ENCODE measurements at places on chromosomes 1 and 21.
A peak's percentile ranks its signal among the peaks of the same experiment; 100 is the strongest.

DNA sequence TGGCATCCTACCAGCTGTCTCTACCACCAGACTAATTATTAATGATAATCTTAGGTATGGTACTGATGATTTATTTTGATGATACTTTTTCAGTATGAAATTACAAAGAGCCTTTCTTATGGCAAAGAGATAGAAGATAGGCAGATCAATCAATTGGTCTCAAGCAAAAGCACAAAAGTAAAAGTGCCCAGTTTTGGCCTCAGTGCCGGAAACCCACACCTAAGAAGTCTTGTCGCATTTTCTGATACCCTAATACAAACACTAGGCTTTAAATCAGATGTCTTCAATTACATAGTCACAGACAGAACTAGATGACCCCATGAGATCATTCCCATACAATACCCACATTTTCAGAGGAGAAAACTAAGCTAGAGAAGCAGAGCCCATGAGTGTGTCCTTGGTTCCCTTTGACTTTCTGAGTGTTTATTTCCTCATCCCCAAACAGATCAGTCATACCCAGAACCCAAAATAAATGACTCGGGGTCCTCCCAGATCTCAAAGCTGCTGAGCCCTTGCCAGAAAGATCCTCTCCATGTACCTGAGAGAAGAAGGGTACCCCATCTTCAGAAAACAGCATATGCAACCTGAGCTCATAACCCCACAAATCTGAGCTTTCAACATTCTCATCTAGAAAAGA lies 7.7 kb downstream of the ITPKB start:
- no peak for DNase-seq

GRCh38 chr1:85396194-85396593 lies 68.8 kb downstream of the DDAH1 start:
- no peak for DNase-seq

DNA sequence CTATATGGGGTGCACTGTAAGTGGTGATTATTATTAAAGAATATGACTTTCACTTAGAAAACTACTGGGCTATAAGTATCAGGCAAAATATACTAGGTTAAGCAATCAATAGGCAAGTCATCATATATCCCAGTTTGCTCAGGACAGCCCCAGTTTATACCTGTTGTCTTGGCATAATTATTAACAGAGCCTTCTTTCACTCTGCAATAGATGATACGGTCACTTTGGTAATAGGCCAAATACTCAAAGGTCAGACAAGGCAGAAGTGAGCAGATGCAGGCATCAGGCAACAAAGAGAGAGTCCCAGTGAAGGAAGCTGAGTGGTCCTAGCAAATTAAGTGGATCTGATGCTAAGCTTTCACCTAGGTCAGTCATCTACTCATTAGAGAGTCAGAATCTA lies 599.9 kb downstream of the LMO4 start:
- no peak for DNase-seq

DNA sequence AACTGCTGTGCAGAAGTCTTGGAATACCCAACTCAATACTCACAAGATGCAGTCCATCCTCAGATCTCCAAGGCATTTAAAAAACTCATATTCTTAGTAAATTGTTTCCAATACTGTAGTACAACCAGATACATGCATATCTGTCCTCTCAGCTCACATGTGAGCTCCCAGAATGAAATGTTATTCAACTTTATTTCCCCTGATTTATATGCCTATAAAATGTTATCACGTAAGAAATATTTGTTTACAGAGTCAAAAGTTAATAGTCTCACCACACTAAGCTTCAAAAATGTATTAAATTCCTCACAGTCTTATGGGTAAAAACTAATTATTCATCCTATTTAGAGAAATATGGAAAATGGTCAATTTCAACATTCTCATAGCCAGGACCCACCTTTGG lies 56.6 kb downstream of the LTN1 start:
- no peak for DNase-seq

DNA sequence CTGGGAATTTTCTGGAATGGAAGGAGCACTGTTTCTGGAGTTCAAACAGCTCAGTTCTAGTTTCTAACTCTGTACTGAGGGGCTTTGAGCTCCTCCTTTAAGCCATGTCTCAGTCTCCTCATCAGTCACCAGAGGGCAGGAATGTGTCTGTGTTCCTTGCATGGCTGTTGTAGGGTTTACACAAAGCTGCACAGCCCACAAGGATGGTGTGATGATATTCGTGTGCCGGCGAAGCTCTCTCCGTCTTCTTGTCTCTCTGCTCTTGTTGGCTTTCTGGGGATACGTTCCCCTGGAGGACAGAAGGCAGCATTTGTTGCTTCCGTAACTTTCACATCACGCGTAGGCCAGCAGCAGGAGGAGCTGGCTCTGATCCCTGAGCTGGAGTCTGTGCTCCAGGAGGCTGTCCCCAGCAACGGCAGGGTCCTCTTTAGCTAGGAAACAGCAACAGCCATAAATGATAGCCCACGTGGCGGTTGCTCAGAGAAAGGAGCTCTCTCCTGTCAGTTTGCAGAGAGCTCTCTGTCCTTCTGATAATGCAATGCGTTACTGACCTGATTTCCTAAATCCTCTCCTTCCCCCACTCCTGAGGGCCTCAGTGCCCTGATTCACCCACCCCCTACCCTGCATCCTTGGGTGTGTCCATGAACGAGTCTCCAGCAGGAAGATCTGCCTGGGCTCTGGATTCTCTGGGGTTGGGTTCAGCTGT lies 189.2 kb upstream of the VAMP3 start:
- no peak for DNase-seq

- no peak for DNase-seq
Observed at GRCh38 chr21:44831227-44831860, 13.5 kb upstream of the SUMO3 start.

GRCh38 chr1:8866173-8866791 lies 12.2 kb downstream of the ENO1 start:
- DNase-seq: no peak

DNA sequence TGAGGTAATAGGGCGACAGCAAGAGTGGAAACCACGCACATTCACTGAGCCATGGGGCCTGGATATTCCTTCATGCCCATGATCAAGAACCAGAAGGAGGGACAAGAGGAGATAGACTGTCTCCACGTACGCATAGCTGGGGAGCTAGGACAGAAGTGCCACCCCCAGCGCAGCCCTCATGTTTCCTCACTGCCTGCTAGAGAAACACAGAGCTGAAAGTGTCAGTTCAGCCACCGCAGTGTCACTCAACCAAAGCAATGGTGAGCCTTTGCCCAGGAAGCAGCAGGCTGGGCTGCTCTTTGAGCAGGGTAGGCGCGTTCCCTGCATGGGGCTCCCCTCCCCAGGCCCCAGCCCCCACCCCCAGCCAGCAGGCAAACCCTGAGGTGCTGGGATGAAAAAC lies 68.5 kb downstream of the STUM start:
- no peak for DNase-seq

DNA sequence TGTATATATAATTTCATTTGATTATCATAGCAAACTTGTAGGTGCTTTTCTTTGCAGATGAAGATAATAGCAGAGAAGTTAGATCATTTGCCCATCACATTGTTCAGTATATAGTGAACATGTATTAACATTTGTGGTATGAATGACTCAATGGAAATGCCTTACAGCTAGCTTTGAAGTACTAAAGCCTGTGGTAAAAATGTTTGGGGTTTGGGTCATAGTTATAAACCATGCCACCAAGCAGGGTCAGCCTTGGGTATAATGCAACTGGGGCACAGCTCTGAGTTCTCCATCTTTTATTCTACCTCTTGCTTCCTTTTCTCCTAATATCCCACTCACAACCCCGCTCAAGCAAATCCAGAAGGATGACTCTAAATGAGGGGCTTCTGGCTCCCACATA lies 141.6 kb downstream of the KCNT2 start:
- peak; percentile 43 for DNase-seq

GRCh38 chr1:19596065-19596713 lies 47.9 kb upstream of the NBL1 start:
- peak; percentile 9 for DNase-seq

- no peak for DNase-seq
Observed at GRCh38 chr1:198577444-198577843, 37.0 kb upstream of the ATP6V1G3 start.

DNA sequence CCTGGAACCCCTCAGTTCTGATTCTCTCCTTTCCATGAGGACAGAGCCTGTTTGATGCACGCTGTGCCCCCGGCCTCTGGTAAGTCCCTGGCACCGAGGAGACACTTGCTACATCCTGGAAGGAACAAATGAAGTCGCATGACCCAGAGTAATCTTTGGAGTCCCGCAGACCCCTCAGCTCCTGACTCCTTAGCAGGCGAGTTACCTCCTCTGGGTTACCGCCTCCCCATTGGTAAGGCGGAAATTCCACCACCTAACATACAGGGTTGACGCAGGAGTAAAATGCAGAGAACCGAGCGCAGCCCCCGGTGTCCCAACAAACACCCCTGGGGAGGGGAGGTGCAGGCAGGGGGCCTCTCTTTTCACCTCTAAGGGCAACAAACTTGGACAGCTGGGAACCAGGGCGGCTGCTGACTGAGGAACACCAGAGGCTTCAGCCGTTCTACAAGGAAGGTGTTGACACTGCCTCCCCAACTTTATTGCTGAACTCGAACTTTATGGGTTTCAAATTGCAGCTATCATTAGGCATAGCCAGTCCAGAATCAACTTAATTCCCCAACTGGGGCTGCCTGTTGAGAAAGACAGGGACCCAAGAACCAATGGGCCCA lies 115.3 kb upstream of the IFFO2 start:
- no peak for DNase-seq

DNA sequence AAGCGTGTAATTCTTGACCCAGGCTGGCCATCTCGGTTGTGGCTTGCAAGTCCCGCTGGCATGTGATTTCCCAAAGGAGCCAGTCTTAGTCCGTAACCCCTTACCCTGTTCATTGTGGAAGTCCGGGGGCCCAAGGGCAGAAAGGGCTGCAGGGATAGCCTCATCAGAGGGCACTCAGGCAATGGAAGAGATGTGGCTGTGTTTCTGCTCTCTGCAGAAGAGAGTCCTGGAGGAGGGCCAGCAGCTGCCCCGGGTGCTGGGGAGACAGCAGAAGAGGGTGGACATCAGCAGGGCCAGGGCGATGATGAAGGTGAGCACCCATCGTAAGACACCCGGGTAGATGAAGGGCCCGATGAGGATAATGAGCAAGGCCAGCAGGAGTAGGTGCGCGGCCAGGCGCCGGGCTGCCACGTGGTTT lies 830 bp downstream of the RNF186 start:
- DNase-seq: no peak

DNA sequence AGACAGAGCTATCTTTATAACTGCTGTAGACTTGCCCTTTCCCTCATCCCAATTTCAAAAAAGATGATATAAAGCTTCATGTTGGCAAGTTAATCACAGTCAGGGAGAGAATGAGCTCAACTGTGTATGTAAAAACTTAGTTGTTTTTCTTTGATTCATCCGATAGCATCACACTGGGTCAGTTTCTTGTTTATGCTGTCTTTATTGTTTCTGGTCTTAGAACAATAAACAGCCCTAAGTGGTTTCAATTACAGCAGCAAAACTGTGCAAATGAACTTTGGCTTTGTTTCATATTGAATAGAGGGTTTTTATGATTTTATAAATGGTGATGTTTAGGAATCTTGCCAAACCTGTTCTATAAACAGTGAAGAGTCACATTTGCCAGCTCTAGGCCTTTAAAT lies 423.8 kb upstream of the CXADR start:
- no peak for DNase-seq

- DNase-seq: no peak
Observed at GRCh38 chr1:159581422-159581821, 6.2 kb upstream of the APCS start.

GRCh38 chr1:239844833-239845232 lies 246.8 kb upstream of the FMN2 start:
- DNase-seq: no peak

DNA sequence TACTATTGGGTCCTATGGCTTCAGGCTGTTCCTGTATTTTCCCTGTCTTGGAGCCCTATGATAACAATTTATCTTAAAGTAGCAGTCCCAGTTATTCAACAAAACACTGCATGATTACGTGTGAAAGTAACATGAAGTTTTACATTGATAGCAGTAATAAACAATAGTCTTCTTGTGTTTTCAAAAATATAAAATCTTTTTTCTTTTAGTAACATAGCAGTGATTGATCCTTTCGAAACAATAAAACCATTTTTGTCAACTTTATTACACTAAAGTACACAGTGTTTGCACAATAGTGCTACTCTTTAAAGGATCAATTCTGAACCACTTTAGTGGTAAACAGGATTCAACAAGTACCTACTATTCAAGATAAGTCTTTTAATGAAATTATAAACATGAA lies 90.6 kb downstream of the GPATCH2 start:
- DNase-seq: no peak

- no peak for DNase-seq
Observed at GRCh38 chr1:25760871-25761270, 39.1 kb upstream of the SELENON start.

GRCh38 chr1:185843297-185843869 lies 109.2 kb downstream of the HMCN1 start:
- DNase-seq: no peak

DNA sequence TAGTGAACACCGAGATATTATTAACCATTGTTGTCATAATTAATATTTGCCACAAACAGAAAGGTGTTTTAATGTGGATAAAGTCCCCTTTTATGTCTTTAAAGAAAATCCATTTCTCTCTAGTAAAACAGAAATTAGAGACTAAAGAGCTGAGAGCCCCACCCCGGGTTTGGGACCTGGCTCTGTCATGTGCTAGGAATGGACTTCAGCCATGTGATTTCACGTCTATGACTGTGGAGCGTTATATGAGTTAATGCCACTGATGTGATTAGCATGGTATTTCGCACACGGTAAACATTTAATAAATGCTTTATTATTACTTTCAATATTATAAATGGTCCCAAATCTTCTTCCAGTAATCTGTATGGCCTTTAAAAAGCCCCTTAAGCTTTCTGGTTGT lies 205.0 kb upstream of the NFIA start:
- DNase-seq: no peak

DNA sequence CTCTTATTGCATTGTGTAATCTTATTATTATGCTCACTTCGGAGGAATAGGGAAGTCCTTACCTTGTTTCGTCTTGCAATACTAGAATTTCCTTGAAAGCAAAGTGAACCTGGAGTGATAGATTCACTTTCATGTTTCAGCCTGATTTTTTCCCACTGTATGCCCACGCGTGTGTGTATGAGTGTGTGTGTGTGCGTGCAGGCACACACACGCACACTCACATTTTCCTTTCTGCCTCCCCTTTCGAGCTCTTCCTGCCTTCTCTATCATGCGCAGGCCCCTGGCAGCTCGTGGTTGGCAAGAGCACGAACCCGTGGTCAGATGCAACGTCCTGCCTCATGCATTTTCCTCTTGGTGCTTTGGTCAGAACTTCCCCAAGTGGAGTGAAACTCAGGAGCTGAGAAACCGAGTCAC lies at the start of gene GCSAML:
TSS of gene GCSAML (plus strand) at position 366 of the 414 bp plus-strand sequence. CDS start 58 bp downstream, outside the sequence.
- no peak for DNase-seq

GRCh38 chr1:155219592-155220031 lies 11.1 kb downstream of the MTX1 start:
- no peak for DNase-seq

- DNase-seq: no peak
Observed at GRCh38 chr1:44220001-44220751, 6.9 kb downstream of the DMAP1 start.

GRCh38 chr1:199123615-199124014 lies 484.8 kb downstream of the PTPRC start:
- no peak for DNase-seq
